ENCODE measurements at places on chromosomes 3 and 15.

- DNase-seq: no peak
These were observed 290.6 kb downstream of the ADAMTS17 start for GRCh38 chr15:100050877-100051786.

GRCh38 chr3:42681361-42682038 lies 3.8 kb upstream of the KLHL40 start:
- DNase-seq: no peak

DNA sequence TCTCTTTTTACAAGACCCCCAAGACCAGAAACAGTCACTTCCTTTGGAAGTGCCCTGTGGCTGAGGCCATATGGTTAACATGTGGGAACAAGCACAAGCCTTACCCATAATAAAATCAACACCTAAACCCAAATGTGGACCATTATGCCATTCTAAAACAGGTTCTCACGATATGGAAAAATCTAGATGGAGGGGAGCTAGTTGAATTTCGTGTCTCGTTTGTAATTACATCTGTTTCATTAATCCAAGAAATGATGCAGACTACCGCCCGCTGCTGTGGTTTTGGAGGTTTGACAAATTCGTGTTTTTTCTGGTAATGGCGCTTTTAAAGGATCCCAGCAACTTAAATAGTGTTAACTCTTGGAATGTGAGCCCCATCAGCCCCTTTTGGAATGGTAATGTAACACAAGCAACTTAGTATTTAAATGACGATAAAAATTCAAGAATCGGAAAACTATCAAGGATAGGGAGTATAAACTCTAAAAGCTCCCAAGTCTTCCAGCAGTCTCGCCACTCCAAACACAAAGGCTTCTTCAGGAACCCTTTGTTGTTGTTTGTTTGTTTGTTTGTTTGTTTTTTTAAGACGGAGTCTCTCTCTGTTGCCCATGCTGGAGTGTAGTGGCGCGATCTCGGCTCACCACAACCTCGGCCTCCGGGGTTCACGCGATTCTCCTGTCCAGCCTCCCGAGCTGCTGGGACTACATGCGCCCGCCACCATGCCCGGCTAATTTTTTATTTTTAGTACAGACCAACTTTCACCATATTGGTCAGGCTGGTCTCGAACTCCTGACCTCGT lies 1.1 kb downstream of the CNBP start:
- no peak for DNase-seq

DNA sequence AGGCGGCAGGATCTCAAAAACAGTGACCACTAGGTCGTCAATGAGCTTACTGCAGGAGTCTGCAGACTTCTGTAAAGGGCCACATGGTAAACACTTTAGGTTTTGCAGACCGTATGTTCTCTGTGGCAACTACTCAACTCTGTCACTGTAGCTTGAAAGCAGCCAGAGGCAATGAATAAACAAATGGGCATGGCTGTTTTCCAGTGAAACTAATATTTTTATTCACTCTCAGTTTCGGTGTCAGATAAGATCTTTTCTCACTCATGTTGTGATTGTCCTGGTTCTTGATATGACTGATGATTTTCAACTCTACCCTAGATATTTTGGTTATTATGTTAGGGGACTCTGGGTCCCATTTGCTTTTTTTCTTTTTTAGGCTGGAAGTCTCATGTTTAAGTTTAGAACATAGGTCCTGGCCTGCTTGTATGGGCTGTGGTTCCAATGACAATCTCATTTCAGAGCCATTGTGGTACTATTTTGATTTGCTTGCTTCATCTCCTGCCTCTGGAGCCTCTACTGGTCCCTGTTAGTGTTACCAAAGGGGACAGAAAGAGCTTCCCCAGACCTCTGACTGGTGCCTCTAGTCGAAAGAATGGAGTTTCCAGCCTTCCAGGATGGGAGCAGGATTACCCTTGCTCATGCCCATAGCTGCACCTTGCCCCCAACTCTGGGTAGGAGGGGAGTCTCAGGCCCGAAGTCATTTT lies 222.0 kb downstream of the STT3B start:
- DNase-seq: no peak

GRCh38 chr3:3589715-3590130 lies 209.5 kb upstream of the LRRN1 start:
- no peak for DNase-seq

- no peak for DNase-seq
These were observed 344.9 kb upstream of the SLCO3A1 start for GRCh38 chr15:91508633-91509032.

GRCh38 chr3:61814674-61815073 lies 253.3 kb downstream of the PTPRG start:
- DNase-seq: no peak

- DNase-seq: no peak
These were observed 117.0 kb downstream of the FILIP1L start for GRCh38 chr3:99997293-99997692.

DNA sequence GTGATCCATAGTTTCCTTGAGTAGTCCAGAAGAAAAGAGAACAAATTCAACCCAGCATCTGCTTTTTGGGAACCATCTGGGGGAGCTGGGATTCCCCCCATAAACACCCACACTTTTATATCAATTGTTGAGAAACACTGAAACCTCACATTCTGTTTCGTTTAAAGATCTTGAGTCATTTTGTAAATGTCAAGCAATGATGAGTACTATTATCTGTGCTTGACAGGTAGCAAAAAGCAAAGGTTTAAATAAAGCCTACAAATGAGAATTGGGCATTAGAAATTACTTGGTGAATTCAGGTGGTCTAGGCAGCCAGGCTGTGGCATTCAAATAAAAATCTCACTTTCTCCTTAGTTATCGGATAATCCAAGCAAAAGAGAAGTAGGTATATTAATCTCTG lies 75.7 kb downstream of the TMEM266 start:
- no peak for DNase-seq

DNA sequence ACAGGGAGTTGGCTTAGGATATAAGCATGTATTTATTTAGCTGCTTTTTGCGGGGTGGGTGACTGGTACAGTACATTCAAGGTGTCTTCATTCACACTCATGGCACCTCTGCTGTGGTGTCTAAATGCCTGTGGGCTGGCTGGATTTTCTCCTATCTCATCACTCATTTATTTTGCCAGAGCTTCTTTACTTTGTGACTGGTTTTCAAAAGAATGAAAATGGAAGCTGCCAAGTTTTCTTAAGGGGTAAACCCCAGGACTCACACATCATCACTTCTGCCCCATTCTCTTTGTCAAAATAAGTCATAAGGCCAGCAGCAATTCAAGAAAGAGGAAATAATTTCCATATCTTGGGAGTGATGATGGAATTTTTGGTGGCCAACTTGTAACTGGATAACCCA lies 493.4 kb upstream of the ALCAM start:
- DNase-seq: no peak

DNA sequence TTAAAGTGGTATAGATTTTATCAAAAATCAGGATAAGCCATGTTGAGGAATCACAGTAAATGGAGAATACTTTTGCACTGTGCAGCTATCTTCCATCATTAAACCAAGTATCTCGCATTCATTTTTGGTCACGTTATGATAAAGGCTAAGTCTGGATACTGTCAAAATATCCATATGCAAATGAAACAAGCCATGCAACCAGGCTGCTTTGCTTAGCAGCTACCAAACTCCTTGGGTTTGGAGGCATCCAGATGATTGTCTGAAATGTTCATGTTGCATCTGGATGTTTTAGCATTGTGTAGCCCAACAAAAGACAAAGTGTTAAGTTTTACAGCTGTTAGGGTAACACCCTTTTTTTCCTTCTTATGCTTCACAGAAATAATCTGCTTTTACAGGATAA lies 322.9 kb upstream of the MDFIC2 start:
- DNase-seq: no peak

GRCh38 chr3:137084586-137084985 lies 126.8 kb downstream of the IL20RB start:
- no peak for DNase-seq

DNA sequence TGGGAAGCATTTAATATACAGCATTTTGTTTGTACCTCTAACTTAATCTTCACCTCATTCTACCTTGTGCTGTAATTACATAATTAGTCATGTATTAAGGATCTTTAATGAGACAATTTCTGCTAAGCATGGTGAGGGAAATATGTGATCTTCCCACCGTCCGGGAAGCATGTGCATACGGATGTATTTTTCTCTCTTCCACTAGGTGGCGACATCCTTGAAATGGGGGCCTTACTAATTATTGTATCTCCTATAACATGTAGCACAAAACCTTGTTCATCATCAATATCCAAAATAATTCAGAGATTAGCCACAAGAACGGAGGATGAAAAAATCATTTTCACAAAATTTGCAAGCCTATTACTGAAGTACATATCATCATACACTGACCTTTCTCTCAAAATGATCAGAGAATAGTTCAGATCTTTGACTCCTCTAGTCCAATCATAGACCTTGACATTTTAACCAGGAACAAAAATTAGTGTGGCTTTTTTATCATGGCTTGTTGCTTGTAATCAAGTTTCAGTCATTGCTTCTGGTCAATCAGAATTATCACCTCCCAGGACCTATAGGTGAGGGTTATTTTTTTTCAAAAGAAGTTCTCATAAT lies 148.9 kb upstream of the GBE1 start:
- DNase-seq: peak; percentile 10

DNA sequence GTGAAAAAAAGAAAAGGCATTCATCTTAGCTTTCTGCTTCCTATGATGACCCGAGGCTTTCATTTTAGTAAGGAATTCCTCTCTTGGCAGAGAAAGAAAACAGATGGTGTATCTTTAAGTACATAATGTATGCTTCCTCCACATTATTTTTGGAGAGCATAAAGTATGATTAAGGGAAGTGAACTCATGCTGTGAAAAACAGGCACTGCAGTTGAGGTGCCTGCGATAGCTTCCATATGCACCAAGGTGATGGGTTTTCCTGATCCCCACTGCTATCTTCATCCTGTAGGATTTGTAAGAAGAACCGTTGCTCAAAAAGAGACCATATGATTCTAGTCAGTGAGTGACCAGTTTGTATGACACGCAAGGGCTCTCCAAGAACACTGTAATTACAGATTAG lies 411.5 kb upstream of the MCTP2 start:
- DNase-seq: no peak

- DNase-seq: no peak
These were observed 64.0 kb upstream of the PRR20G start for GRCh38 chr3:127351775-127352350.

- no peak for DNase-seq
These were observed 906.0 kb downstream of the GBE1 start for GRCh38 chr3:80855482-80855881.

DNA sequence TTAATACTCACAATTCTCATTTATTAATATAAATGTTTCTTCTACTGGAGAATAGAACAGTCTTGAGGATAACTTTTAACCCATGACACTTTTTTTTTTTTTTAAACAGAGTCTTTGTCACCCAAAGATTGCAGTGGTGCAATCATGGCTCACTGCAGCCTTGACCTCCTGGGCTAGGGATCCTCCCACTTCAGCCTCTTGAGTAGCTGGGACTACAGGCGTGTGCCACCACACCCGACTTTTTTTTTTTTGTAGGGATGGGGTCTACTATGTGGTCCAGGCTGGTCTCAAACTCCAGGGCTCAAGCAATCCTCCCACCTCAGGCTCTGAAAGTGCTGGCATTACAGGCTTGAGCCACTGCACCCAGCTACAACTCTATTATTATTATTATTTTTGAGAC lies 34.5 kb downstream of the PIK3CB start:
- no peak for DNase-seq

DNA sequence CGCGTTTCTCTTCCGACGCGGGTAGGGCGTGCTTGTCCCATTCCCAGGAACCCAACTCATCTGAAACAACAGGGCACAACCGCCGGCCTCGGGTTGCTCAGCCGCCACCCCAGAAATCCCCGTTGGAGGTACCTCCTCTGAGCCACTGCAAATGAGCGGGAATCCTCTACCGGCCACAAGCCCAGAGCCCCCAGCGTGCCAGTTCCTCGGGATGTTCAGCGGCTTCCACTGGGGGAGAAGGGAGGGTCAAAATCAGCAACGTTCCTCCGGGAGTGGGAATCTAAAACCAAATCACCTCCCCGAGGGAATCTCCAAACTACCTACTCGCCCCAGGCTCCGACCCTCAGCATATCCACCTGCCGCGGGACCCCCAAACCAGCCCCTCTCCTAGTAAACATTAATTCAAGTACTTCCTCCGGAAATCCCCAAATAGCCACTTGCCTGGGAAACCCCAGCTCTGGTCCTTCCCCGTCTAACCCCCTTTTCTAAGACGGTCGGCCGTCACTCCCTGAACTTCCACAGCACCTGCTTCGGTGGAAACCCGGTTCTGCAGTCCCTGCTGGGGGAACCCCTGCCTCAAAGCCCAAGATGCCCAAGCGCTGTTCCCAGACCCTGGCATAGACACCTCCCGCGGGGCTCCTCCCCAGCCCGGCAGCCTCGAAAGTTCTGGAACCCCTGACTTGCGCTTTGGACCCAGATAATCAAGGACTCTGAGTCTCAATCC lies 887 bp downstream of the OXTR start:
- DNase-seq: no peak

DNA sequence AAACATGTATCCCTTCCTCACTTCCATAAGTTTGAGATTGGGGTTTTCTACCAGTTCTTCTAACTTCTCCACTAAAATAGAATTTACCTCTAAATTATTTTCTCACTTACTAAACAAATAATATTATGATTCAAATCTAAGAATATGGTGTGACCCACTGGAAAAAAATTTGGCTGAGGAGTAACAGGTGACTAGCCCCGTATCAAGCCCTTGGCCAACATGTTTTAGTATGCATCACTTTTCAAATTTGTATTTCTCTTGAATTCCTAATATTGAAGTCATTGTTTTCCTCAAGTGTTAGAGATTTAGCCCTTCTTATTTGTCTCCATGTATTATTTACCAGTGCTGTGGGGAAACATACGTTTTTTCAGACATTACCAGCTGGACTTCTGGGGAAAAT lies 759.4 kb downstream of the NSUN3 start:
- no peak for DNase-seq

DNA sequence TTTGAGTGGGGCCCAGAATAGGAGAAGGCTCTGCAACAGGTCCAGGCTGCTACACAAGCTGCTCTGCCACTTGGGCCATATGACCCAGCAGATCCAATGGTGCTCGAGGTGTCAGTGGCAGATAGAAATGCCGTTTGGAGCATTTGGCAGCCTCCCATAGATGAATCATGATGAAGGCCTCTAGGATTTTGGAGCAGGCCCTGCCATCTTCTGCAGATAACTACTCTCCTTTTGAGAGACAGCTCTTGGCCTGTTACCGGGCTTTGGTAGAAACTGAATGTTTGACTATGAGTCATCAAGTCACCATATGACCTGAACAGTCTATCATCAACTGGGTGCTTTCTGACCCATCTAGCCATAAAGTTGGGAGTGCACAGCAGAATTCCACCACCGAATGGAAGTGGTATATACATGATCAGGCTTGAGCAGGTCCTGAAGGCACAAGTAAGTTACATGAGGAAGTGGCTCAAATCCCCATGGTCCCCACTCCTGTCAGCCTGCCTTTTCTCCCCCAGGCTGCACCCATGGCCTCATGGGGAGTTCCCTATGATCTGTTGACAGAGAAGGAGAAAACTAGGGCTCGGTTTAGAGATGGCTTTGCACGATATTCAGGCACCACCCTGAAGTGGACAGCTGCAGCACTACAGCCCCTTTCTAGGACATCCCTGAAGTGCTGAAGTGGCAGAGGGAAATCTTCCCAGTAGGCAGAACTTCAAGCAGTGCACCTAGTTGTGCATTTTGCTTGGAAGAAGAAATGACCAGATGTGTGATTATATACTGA lies 971.4 kb downstream of the MCTP2 start:
- no peak for DNase-seq

- DNase-seq: no peak
These were observed 75.2 kb downstream of the CHSY1 start for GRCh38 chr15:101176625-101177024.

Measured in stimulated activated CD4-positive, alpha-beta T cell treated with anti-CD3 and anti-CD28 coated beads, Interleukin-2, amount 100 ng/mL, for 48 hours (primary cell).